ENCODE measurements at places on chromosomes 6 and 20.

- no peak for DNase-seq
Measured at GRCh38 chr6:130585587-130585986, 219.8 kb downstream of the TMEM200A start.

DNA sequence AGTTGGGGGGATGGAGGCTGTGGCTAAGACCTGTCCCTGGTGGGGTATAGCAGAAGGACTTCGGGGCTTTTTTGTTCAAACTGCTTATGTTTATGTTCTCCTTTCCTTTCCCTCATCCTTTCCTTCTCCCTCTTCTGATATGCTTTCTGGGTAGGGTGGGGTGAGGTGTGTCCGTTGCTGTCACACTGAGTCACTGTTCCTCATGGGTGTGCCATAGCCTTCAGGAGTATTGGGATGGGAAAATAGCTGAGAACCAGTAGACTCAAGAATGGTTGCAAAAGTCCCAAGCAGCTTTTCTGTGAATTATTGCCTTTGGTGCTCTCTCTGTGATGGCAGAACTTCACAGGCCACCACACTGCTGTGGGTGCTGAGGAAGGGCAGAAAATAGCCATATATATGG lies 39.6 kb downstream of the TPD52L1 start:
- DNase-seq = no peak

- DNase-seq = peak; percentile 9
Measured at GRCh38 chr6:125154118-125154760, 666 bp downstream of the TPD52L1 start.

DNA sequence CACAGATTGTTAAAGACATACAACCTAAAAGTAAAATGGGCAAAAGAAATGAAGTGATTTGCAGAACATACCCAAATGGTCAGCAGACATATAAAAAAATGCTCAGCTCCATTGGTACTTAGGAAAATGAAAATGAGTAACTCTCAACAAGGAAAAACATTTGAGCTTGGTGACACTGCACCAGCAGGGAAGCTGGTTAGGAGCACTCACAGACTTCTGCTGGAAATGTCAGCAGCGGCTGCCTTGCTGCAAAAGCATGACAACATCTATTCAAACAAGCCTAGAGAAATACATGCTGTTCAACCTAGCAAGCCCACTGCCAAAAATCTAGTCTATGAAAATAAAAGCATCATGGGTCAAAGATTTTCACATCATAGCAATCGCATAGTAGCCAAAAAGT lies 99.0 kb upstream of the FOXQ1 start:
- DNase-seq = no peak

DNA sequence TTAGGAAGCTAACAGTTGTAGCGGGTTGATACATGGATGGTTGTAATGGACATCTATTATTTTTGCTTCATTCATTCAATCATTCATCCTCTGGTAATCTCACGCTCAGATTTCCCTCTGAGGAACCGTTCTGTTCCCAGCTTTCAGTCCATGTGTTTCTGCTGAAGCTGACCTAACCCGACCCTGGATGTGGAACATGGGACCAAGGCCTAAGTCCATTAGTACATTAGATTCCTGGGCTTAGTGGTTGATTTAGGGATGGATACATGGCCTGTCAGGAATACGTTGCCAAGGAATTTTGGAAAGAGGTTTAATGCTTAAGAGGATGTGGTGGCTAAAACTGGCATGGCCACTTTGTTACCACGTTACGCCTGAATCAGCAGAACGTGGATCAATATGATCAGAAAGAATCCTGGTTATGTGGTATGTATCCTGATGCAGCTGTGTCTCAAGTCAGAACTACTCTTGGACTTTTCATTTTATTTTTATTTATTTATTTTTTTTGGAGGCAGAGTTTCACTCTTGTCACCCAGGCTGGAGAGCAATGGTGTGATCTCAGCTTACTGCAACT lies 4.1 kb upstream of the DHX35 start:
- DNase-seq = no peak

- no peak for DNase-seq
Measured at GRCh38 chr6:29749668-29750067, 26.4 kb downstream of the HLA-F start.

GRCh38 chr6:111406200-111406721 lies 76.8 kb downstream of the REV3L start:
- DNase-seq = no peak

DNA sequence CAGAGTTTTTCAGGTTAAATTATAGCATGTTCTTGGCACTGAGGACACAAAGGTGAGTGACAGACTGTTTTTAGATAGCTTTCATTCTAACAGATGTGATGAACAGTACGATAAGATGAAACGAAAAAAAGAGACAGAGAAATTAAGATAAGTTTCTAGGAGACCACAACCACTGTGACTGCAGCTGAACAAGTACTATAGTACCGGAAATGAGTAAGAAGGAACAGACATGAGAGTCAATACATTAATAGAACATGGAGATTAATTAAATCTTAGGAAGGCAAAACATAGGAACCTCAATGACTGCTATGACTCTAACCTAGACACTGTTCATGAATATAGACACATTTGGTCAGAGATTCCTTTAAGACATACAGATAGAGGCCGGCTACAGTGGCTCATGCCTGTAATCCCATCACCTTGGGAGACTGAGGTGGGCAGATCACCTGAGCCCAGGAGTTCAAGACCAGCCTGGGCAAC lies 40.2 kb downstream of the HBS1L start:
- DNase-seq = no peak

DNA sequence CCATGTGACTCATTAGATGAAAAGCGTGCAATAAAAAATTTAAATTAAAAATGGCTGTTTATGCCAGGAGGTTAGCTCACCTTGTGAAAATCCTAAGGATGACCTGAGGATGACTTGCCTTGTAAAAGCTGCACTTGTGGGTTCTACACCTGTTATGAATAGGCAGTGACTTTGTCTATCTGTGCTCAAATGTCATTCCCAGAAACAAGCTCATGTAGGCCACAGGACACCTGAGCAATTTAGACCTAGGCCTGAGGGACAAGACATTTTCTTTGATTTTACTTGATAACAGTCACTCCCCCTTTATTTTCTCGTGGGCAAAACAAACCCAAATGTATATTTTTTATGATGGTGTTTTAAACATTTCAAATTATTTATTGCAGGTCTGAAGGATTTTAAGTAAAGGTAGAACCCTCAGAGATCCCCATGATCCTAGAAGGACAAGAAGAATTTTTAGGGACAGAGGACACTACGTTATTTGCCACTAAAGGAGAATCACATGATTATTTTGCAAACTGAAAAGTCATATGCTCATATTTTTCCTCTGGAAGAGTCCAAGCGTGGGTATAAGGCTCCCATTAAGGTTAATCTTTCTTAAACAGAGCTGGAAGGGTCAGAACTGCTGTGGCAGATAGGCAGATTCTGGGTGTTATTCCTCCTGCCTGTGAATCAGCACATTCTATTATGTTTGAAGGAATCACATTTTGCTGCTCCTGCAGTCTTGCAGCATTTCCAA lies 277.5 kb upstream of the MAN1A1 start:
- DNase-seq = no peak

DNA sequence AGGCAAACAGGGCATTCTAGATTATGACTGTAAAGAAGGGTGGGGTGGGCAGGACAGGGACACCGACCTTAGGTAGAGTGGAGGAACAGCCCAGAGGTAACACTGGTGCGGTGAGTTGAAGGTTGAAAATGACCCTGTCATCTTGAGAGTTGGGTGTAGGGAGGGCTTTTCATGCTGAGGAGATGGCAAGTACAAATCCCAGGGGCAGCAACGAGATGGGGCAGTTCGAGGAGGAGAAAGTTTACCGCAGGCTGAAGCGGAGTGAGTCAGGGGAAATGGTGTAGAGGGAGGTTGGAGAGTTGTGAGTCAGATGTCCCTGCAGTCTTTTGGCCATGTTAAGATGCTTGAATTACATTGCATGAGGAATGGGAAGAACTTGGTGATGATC lies 101.1 kb downstream of the HIVEP1 start:
- DNase-seq = no peak

DNA sequence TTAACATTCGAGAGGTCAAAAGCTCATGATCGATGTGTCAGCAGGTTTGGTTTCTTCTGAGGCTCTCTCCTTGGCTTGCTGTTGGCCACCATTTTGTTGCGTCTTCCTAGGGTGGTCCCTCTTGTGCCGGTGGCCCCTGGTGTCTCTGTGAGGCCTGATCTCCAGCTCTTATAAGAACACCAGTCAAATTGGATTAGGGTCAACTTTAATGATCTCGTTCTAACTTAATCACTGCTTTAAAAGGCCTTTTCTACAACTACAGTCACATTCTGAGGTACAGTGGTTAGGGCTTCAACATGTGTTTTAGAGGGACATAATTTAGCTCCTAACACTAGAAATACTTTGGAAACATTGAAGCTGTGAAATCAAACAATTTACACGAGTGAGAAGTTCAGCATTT lies 240.8 kb upstream of the KCNQ5 start:
- no peak for DNase-seq

- no peak for DNase-seq
Measured at GRCh38 chr6:27288136-27289044, 23.7 kb downstream of the POM121L2 start.

DNA sequence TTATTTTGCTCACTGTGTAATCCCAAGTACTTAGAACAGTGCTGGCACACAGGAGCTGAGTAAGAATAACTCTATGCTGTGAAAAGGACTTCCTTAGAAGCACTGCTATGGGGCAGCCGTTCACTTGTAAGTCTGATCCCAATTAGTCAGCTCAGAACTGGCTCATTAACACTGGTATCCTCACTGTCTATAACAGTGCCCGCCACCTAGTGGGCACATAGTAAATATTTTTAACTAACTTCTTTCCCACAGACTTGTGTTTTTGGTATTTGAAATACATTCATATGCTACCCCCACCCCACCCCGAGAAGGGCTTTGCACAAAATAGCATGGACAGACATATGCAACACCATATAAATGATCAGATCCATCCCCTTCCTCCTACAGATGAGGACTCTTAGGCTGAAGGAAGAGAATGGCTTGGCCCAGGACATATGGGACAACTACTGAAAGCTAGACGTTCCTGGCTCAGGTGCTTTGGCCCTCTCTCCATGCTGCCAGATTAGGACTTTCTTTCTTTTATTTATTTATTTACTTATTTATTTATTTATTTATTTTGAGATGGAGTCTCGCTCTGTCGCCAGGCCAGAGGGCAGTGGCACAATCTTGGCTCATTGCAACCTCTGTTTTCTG lies 47.1 kb downstream of the DST start:
- DNase-seq = no peak

DNA sequence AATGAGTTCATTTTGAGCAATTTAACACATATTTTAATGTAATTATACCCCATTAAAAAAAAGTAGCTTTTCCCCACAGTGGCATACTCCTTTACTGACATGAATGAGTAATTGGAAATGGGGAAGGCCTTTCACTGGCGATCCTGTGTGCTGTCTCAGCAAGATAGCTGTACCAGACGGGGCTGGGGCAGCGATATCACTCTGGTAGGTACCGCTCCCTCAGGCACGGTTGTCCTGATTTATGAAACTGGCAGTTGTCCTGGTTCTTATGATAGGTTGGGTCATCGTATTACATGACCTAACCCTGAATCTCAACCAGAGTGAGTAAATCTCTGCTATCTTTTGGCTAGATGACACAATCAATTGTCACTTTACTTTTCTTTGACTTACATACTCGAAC lies 355.0 kb upstream of the MAP3K7 start:
- no peak for DNase-seq

- no peak for DNase-seq
Measured at GRCh38 chr20:38157635-38158495, 7.2 kb downstream of the TGM2 start.
